ENCODE measurements at places on chromosomes 11 and 22.

- DNase-seq, result no peak
Observed at GRCh38 chr11:27672836-27673464, 27.3 kb downstream of the BDNF start.

DNA sequence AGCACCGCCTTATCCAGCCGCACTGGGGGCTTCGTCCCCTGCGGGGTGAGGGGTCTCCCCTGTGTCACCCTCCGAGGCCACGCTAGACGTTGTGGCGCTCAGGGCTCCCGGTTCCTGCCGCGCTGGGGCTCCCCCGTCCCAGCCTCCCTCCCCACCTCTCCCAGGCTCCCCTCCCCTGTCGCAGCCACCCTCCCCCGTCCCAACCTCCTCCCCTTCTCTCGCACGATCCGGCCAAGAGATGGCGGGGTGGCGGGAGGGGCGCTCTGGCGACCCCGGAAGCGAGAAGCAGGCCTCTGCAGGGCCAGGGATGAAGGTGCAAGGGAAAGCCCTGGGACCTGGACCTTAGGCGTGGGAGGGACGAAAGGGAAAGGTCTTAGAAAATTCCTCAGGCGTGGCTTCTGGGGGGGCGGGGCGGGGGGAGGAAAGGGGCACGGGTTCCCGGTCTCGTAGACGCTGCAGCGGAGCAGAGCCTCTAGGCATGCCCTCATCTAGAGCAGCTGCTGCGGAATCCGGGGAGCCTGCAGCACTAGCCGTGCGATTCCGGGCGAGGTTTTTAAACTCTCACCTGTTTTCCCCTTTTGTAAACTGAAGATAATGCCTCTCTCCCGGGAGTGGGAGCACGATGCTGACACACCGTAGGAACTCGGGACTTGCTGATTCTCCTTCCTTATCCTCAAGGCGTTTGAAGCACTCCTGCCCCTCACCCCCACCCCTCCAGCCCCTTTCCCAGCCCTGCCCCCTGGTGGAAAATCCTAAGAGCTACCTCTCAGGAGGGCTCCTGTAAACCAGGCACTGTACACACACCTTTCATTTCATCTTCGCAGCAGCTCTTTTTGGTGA is 14.4 kb downstream of the KCNJ5 start:
- DNase-seq, result peak; percentile 46

DNA sequence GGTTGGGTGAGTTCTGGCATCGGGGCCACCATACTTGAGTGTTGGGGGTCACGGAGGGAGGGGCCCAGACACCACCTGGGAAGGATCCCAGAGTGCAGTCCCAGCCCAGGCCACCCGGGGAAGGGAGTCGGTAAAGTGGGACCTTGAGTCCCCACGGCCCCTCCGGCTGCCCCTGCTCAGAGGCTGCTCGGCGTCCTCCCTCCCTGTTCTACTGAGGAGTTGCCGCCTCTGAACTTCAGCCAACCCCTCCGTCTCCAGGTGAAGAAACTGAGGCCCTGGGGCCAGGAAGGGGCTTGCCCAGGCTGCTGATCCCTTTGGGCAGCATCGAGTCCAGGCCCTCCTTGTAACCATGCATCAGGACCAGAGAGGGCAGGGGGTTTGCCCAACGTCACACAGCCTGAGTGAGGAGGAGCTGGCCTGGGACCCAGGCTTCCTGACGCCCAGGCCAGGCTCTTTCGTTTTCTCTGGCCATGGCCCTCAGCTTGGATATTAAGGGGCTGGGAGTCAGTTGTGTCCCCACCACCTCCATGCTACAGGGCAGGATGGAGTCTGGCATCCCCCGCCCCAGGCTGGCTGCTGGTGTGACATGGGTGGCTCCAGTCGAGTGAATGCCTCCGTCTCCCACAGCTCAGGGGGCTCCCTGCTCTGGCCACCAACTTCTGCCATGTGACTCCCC is 1.3 kb downstream of the PARVG start:
- no peak for DNase-seq

DNA sequence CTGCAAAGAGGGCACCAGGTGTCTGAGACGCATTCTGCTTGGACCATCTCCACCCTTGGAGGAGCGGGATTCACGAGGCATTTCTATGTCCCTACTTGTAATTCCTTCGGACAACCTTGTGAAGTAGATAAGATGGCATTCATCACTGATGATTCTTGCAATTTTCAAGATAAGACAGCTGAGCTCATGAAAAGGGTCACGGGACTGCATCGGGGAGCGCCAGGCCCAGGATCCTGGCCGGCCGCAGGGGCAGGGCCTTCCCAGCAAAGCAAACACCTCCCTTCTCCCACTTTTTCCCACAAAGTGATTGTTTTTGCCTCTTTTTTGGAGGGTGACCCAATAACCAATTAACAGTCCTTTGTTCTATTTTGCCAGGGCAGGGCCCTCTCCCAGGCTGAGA is 8.4 kb downstream of the LIF start:
- no peak for DNase-seq

DNA sequence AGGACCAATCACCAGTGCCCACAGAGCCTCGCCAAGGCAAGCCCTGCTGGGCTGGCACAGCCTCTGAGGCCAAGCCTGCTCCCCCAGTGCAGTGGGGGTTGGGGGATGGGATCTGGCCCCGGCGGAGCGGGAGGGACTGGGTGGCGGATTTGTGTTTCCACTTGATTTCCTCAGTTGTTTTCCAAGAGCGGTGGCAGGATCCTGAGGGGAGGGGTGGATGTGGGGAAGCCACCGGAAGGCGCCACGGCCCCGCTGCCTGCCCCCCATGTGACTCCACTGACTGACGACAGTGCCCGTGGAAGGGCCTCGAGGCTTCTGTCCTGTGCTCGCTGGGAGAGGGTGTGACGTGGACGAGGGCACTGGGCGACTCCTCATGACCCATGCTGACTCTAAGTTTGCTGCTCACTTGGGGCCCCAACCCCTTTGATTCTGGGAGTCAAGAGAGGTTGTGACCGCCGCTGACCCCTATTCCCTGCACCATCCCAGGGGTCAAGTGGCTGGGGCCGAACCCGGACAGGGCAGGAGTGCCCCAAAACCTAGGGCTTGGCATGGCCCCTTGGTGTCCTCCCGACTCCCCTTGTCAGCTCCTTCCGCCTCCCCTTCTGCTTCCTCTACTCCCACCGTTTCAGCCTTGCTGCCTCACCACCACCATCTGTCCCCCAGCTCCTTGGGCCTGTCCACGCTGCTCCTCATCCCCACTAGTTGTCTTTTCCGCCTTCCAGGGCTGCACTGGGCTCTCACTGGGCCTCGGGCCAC is 23.5 kb upstream of the PICK1 start:
- no peak for DNase-seq

GRCh38 chr11:124872741-124873140 is 7.5 kb downstream of the ROBO3 start:
- DNase-seq, result no peak

GRCh38 chr11:69684651-69685050 is 9.5 kb upstream of the LTO1 start:
- no peak for DNase-seq

DNA sequence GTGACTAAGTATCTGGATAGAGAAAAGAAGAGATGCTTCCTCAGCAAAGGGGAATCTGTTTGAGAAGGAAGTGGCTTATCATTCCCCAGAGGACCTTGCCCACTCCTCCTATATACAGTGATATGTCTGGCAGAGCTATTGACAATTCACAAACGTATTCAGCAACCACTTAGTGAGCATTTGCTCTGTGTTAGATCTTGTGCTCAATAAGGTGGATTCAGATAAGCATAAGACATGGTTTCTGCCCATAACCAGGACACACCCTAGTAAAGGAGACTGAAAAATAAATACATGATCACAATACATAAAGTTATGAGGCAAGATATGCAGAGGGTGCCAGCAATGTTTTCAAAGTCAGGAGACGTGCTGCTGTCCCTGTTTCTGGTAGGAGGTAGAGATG is 1.4 kb downstream of the TMEM9B start:
- no peak for DNase-seq

- DNase-seq, result no peak
Observed at GRCh38 chr11:111135101-111135500, 110.4 kb upstream of the POU2AF2 start.

- no peak for DNase-seq
Observed at GRCh38 chr11:13054278-13054677, 45.2 kb downstream of the RASSF10 start.

DNA sequence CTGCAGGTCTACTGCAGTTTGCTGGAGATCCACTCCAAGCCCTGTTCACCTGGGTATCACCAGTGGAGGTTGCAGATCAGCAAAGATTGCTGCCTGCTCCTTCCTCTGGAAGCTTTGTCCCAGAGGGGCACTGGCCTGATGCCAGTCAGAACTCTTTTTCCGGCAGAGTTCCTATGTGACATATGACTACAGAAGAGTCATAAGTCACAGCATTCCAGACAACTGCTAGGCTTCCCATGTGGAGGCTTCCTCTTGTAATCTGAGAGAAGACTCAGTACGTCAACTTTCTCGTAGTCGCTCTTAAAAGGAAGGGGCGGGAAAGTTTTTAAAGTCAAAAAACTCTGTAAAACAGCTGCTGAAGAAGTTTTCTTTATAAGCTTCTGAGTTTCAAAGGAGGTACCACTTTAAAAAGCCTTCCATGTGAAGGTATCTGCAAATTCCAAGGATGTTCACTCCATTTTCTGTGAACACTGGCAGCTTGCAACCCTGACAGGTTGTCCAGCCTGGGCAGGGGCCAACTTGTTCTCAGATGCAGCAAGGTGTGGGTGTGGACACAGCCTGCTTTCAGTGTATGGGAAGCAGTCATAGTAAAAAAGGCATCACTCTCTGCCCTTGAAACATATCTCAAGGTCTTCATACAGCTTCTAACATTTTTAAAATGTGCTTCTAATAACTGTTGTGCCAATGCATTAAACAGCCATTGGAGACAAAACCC is 97.8 kb downstream of the ME3 start:
- DNase-seq, result no peak

DNA sequence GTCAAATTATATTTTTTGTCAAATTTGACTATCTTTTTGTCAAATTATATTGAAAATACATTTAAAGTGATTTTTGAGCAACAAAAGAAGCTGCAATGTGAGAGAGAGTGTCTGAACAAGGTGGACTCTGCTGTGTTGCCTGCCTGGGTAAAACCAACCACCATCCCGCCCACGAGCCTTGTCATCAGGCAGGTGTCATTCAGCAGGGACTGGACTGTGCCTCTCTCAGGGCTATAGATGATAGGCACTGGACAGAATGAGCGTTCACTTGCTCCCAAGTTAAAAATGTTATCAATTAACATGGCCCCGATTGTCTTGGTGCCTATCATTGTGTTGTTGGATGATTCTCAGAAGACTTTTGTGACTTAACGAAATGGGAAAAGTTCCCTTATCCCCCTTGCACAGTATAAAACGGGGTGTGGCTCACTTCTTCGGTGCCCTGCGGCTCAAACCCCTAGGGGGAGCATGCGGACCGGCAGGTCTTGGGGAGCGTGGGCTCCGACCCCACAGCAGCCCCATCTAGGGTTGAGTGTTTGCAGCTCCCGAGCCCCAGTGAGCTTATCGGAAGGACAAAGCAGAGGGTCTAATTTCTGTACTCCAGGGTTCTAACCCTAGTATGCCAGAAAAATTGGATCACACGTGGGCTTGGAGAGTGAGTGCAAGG is 1.7 kb downstream of the APOL5 start:
- no peak for DNase-seq

Data from CD4-positive, alpha-beta T cell treated with Interleukin-17A for 1 hour (primary cell).